CD4-positive, CD25-positive, alpha-beta regulatory T cell (primary cell): ENCODE measurements at places on chromosomes 3 and 15. TPM values are rescaled to one million over a fixed set of nuclear protein-coding genes. Genes with fewer than 3 reads are reported as not detected.

CLRN1 gene
- not detected for polyA plus RNA-seq

MESD gene
- 28.7 TPM for polyA plus RNA-seq

CSPG5 gene
- polyA plus RNA-seq = not detected

CADPS gene
- polyA plus RNA-seq = not detected

NEO1 gene
- polyA plus RNA-seq = 0.68 TPM

ZCWPW2 gene
- polyA plus RNA-seq = 1.2 TPM
